ENCODE measurements at places on chromosomes 13 and 19. TPM values are rescaled to one million over a fixed set of nuclear protein-coding genes. Genes with fewer than 3 reads are reported as not detected.

DNA sequence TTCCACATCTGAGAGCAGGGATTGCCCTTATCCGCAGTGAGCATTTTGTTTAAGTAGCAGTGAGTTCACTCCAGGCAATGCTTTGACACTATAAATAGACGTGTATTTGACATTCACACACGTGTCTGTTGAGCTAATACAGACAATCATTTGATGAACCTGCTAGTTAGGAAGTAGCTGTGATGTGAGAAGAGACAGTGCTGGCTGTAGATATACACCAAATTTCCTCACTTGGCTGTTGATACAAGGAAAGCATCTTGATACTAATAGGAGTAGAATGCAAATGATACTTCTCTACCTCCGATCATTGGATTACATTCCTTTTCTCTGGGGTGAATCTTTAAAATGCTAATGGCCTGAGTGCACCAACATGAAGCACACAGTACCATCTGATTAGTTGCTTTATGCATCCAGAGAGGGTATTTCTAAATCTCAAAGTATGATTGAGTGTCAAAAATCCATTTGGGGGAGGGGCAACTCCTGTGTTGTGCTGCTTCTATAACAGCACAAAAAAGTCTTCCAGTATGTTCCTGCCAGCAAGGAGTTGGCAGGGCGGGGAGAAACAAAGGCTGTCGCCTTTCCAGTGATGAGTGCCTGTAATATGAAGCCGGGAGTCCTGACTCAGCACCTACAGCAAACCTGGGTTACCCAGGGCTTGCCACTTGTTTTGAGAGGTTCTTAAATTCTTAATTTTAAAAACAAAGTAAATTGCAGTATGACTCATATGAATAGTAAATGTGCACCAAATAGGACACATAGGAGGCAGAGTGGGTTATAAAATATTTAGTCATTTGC is 7.0 kb downstream of the CUL4A start:
- peak; percentile 33 for DNase-seq

GRCh38 chr13:67258482-67258881 is 28.3 kb upstream of the PCDH9 start:
- DNase-seq = no peak

DNA sequence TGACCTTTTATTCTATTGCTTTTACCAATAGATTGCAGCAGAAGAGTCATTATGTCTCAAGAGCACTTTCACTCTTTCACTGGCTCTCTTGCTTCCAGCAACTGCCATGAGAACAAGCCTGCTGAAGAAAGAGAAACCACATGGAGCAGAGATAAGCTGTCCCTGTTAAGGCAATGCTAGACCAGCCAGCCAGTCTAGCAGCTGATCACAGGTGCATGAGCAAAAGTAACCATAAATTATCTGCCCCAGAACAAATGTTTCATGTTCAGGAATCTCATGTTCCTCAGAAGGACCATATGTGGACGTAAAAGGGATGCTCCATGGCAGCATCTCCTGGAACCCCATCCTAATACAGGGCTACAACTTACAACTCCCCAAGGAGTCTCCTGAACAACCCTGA is 20.4 kb upstream of the DCLK1 start:
- DNase-seq = no peak

DNA sequence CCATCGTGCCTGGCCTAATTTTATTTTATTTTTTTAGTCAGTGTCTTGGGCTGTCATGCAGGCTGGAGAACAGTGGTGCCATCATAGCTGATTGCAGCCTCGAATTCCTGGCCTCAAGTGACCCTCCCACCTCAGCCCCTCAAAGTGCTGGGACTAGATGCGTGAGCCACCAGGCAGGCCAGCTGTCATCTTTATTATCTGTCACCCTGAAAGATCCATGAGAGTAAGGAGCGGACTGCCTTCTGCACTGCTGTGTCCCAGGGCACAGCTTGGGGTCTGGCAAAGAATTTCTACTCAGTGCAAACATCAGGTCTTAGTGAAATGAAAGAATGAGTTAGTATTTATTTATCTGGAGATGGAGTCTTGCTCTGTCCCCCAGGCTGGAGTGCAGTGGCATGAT is 9.5 kb upstream of the TLE5 start:
- DNase-seq = no peak

GRCh38 chr13:74210693-74211393 is 76.6 kb upstream of the KLF12 start:
- no peak for DNase-seq

GRCh38 chr19:39738814-39739213 is 985 bp upstream of the CLC start:
- no peak for DNase-seq

DNA sequence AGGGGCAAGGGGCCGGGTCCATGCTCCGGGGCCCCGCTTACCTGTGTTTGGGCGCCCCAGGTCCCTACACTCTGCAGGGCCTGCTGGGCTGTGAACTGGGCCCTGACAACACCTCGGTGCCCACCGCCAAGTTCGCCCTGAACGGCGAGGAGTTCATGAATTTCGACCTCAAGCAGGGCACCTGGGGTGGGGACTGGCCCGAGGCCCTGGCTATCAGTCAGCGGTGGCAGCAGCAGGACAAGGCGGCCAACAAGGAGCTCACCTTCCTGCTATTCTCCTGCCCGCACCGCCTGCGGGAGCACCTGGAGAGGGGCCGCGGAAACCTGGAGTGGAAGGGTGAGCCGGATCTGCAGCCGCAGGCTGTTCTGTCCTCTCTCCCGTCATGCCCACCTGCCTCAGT is 1.7 kb downstream of the FCGRT start:
- DNase-seq = no peak

GRCh38 chr13:113935001-113935844 is 38.7 kb downstream of the C13orf46 start:
- DNase-seq = no peak

GRCh38 chr19:58326501-58326913 is 287 bp upstream of the ZSCAN22 start:
- DNase-seq = no peak

DNA sequence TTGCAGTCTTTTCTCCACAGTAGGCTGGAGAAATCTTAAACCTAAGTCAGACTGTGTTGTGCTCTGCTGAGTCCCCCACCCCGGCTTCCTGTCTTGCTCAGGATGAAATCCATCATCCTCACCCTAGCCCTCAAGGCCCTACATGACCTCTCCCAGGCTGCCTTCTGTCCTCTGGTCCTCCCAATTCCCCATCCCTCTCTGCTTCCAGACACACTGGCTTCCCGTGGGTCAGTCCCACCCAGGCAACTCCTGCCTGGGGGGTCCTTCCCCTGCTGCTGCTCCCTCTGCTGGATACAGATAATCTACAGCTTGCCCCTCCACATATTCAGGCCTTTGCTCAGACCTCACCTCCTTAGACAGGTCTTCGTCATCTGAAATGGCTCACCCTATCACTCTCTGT is 18.4 kb upstream of the CBY2 start:
- no peak for DNase-seq

DNA sequence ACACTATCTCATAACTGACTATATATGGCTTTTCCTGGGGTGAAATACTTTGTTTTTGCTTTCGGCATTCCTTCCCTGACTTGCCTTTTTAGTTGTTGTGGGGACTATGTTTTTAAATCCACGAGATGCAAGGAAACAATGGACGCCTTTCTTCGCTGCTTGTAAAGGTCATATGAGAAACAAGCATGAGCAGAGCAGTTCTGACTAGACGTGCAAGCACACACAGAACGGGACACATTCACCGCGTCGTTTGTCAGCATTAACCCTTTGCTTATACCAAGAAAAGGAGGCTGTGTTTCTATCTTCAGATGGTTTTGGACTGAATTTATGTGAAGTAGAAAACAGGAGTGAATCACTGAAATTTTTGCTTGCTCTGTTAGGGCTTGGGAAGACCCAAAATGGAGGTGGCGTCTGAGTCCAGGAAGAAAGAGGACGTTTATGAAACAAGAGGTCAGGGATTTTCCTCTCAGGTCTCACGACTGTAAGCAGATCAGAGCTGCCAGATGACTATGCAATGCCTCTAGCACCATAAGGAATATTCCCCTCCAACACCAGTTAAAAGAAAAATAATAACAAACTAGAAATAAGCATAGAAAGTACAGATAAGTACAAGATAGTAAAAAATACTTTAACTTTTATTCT is 358.9 kb downstream of the DLEU7 start:
- DNase-seq = no peak

- DNase-seq = no peak
These were observed 44.8 kb upstream of the ALOX5AP start for GRCh38 chr13:30690282-30691188.

DNA sequence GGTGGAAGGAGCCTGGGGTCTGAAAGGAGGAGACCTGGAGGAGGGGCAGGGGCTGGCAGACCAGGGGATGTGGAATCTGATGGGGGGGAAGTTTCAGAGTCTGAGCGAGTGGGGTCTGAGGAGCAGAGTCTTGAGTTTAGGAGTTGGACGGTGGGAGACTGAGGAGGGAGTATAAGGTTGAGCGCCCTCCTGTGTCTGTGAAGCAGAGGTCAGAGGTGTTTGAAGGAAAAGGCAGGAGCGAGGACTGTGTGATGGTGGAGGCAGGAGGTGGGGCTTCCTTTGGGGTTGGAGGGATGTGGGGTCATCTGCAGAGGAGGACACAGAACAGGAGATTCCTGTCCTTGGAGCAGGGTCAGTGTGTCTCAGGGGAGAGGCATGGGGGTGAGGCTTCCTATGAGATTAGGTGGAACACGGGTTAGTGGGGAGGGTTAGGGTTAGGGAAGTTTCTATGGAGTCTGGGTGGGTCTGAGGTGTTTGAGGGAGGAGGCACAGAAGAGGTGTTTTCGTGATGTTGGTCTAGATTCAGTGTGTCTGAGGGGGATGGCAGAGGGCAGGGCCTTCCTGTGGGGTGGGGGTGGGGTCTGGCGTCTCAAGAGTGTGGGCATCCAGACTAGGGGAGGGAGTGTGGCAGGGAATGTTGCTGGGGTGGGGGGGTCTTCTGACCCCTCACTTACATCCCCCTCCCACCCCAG is 8.3 kb downstream of the RYR1 start:
- no peak for DNase-seq

Gene SHANK1
- total RNA-seq = 19.3 TPM

Gene ZNF587B
- 28.8 TPM for total RNA-seq

Gene ZNF98
- 0.91 TPM for total RNA-seq

Gene OR10H1
- total RNA-seq = not detected

Gene IL12RB1
- 0.18 TPM for total RNA-seq

Gene ADAMTSL5
- total RNA-seq = not detected

Gene NRTN
- total RNA-seq = not detected

Gene SRRM5
- 0.09 TPM for total RNA-seq

Gene ELSPBP1
- total RNA-seq = not detected
